ENCODE measurements at places on chromosomes 12 and 14. TPM values are rescaled to one million over a fixed set of nuclear protein-coding genes. Genes with fewer than 3 reads are reported as not detected.

- ATAC-seq = no peak
Observed at GRCh38 chr12:126337556-126338441, 1272.6 kb downstream of the AACS start.

- ATAC-seq = no peak
Observed at GRCh38 chr14:96217376-96217913, 12.8 kb downstream of the BDKRB2 start.

DNA sequence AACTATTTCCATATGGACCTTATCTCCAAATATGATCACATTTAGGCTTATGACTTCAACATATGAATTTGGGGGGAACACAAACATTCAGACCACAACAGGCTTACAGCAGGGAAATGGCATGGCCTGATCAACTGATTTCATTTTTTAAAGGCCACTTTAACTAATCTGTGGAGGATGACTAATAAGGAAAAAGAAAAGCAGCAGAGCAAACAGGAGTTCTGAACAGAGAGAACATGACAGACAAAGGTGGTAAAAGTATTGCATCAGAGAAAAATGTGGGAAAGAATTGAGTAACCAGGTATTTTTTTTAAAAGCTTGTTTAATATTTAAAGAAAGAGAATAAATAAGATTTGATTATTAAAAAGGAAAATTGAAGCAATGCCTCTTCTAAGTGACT, 366.1 kb upstream of the TMPO start:
- no peak for ATAC-seq

DNA sequence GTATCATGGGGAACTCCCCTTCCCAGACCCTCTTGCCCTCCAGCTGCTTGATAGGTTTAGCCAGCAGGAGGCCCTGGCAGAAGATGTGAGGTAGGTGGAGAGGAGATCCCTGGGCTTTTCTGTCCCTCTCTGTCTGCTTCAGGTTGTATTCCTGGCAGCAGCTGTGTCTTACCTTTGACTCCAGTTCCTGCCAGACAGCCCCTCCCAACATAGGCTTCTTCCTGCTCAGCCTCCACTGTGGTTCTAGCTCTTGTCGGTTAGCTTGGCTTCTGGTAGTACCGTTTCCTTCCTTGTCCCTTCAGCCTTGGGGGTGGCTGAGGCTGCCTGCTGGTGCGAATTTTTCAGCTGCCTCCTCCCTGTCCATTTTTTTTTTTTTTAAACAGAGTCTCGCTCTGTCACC, 215.7 kb upstream of the CRY1 start:
- no peak for ATAC-seq

- ATAC-seq = no peak
Observed at GRCh38 chr14:53432378-53432802, 279.3 kb upstream of the DDHD1 start.

SERPINA9 gene
- total RNA-seq = not detected

GLT8D2 gene
- total RNA-seq = 20.2 TPM
